Thyroid gland (tissue), 4 donors: ENCODE measurements at places on chromosomes 16 and 17.
A peak's percentile ranks its signal among the peaks of the same experiment; 100 is the strongest.

DNA sequence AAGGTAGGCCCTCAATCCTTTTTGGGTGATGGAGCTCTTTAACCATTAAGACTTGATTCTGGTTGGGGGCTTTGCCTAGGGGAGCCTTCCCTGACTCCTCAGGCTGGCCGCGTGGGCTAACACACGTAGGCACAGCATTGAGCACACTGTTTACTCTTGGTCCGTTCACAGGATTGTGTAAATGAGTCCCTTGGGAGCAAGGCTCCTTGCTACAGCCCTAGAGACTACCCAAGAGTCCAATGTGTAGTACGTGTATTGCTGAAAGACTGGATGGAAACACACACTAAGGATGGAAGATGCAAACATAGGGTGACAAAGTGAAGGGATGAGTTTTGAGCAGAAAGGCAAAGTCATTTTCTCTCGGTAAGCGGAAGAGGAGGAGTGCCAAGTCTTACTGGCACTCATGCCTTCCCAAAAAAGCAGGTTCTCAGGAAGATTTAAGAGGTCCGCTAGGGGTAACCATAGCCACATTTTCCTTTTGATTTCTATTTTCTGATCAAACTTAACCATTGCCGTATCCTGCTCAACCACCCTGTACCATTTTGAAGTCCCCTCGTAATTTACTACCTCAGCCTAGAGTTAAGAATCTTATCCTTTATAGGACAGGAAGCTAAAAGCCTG, 911 bp upstream of the ITGA2B start:
- DNase-seq, result no peak

DNA sequence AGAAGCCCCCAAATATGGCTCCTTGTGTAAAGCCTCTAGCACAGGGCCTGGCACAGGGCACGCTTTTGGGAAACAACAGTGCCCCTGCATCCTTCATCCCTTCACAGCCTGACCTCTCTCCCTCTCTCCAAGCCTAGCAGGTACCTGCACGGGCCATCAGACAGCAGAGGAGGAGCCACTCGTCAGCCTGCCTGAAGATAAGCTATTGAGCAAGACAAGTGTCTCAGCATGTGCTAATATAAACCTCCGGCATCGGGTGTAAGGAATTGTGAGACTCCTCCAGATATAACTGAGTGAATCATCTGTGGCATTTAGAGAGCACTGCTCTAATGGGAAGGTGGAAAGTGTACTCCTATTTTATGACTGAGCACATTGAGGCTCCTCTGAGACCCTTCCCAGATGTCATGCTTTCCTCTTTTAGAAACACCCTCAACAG, 38.3 kb downstream of the TBX4 start:
- DNase-seq, result no peak

- no peak for DNase-seq
Observed at GRCh38 chr17:60678118-60678444, 430 bp downstream of the BCAS3 start.

GRCh38 chr17:19948116-19948943, 29.3 kb downstream of the AKAP10 start:
- peak; percentile 70 for DNase-seq

DNA sequence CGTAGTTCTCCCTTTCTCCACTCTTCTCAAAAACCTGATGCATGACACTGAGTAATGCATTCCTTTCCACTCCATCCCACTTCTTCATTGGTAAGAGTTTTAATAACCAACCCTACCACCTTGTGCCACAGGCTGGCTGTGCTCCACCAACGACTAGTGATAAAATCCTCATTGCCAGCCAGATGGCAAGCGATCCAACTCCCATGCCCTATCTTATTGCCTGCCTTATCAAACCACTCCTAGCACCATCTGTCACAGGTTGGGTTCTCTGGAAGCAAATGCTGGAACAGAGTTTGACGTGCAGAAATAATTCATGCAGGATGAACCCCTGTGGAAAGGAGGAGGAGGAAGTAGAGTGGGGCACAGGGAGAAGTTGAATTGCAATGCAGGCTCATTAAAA, 99.5 kb downstream of the CHD9NB start:
- no peak for DNase-seq

- no peak for DNase-seq
Observed at GRCh38 chr17:4407216-4407615, 26.5 kb upstream of the SPNS3 start.

- no peak for DNase-seq
Observed at GRCh38 chr16:87263418-87264052, 53.7 kb downstream of the C16orf95 start.

- no peak for DNase-seq
Observed at GRCh38 chr17:74818291-74818938, 41.3 kb downstream of the GRIN2C start.

- DNase-seq, result no peak
Observed at GRCh38 chr16:24178496-24178895, 77.6 kb upstream of the CACNG3 start.
